ENCODE measurements at places on chromosomes 4 and X. TPM values are rescaled to one million over a fixed set of nuclear protein-coding genes. Genes with fewer than 3 reads are reported as not detected.

Gene ARHGAP6
- 0.14 TPM for total RNA-seq

Gene ANKRD50
- total RNA-seq = 0.71 TPM

Gene PHOX2B
- total RNA-seq = not detected

Gene CWH43
- not detected for total RNA-seq

DNA sequence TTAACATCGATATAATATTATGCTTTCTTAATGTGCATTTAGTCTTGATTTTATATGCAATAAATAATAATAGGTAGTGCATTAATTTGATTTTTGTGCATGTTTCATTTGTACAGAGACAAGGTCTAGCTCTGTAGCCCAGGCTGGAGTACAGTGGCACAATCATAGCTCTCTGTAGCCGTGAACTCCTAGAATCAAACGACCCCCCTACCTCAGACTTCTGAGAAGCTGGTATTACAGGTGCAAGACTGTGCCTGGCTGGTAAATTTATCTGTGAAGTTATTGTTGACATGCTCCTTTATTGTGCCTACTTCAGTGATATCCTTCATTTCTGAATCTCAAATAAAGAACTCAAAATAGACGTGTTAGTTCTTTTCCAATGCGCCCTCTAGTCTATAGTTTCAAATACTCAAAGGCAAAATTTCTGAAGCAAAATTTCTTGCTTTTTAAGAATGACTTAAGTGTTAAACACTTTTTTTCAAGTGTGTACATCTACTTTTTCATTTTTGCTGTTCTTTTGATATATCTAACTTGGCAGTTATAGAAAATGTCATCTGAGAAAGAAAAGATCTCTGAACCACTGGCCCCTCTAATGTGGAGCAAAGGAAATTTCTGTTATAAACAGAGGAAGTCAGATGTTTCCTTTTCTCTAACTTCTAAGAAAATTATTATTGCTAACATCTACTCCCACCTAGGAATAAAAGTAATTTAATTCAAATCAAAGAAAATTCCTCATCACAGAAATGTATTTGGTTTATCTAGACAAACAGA lies 28.3 kb upstream of the GUCY1A1 start:
- H3K4me1 ChIP-seq = peaks cover 11% of the 10 kb centered on the region
- H3K4me3 ChIP-seq = no peak overlapping the region
- DNase-seq = no peak

DNA sequence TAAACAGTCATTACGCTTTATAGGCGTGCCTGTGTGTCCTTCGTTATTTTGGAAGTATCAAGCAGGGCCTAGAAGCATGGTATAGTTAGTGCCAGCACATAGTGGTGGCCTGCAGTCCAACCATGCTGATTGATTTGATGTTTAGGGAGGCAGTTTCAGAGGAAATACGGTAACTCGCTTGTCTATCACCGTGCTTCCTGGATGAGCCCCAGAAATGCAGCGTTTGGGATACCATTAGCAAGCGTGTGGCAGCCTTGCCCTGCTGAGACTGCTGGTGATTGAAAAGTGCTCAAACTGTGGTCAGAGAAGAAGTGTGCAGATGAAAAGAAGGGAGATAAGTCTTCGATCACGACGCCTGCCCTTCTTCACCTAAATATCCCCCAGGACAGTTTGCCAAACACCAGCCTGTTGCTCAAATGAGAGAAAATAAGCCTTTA lies 158.4 kb downstream of the CHIC2 start:
- peak overlapping the region; percentile 60 for H3K4me3 ChIP-seq
- DNase-seq = no peak
- H3K36me3 ChIP-seq = no peaks in the 10 kb centered on the region
- peaks cover 31% of the 10 kb centered on the region for H3K27me3 ChIP-seq
- peaks cover 12% of the 10 kb centered on the region for H3K4me1 ChIP-seq

DNA sequence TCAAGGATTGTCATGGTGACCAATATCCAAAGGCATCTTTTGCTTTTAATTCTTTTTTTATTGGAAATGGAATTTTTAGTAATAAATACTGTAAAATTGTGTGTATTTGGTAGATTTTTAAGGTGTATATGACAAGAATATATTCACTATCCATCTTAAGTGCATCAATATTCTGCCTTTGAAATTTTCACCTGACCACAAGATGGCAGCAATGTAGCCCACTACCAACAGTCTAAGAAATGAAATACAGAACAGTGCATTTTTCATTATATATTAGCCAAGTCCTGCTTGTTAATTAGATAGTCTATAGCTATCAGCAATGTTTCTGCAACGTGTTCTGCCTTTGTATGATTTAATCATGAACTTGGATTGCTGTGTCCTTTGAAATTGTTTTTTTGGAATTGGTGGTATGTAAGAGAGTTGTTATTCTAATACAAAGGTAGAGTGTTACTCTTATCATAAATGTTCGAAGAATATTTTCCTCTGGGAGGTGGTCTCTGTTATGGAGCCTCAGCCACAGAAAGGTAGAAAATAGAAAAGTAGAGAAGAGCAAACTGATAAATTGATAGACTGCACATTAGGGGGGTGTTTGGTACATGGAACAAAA lies 38.2 kb downstream of the HPGDS start:
- H3K27me3 ChIP-seq = no peaks in the 10 kb centered on the region
- no peak overlapping the region for H3K27ac ChIP-seq
- no peak overlapping the region for H3K4me3 ChIP-seq
- no peaks in the 10 kb centered on the region for H3K36me3 ChIP-seq

DNA sequence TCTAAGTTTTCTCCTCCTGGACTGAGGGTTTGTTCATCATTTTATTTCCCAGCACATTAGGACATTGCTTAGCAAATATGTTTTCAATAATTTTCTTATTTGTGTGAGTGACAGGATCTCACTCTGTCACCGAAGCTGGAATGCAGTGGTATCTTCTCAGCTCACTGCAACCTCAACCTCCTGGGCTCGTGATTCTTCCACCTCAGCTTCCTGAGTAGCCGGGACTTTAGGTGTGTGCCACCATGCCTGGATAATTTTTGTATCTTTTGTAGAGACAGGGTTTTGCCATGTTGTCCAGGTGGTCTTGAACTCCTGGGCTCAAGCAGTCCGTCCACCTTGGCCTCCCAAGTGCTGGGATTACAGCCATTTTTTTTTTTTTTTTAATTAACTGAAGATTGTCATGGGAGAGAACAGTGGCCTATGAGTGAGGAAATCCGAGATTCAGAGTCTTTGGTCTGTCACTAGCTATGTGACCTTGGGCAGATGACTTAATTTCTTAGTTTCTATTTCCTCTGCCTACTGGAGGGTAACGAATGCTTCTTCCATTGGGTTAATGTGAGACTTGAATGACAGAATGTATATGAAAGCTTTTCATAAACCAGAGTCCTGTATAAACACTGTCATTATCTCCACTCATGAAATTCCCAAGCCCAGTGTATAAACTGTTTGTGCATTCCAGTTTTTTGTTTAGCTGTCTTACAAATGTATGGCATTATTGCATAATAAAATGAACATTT lies 23.9 kb downstream of the MOB1B start:
- DNase-seq = no peak
- H3K4me1 ChIP-seq = peaks cover 25% of the 10 kb centered on the region
- peak overlapping the region; percentile 44 for H3K4me3 ChIP-seq
- H3K27me3 ChIP-seq = no peaks in the 10 kb centered on the region
- peak overlapping the region; percentile 78 for H3K27ac ChIP-seq

- peaks cover 10% of the 10 kb centered on the region for H3K27me3 ChIP-seq
- no peak for DNase-seq
- H3K4me3 ChIP-seq = peak overlapping the region; percentile 4
- H3K4me1 ChIP-seq = peaks cover 10% of the 10 kb centered on the region
- H3K36me3 ChIP-seq = no peaks in the 10 kb centered on the region
Observed at GRCh38 chrX:24646006-24646405, 1.1 kb downstream of the PCYT1B start.

DNA sequence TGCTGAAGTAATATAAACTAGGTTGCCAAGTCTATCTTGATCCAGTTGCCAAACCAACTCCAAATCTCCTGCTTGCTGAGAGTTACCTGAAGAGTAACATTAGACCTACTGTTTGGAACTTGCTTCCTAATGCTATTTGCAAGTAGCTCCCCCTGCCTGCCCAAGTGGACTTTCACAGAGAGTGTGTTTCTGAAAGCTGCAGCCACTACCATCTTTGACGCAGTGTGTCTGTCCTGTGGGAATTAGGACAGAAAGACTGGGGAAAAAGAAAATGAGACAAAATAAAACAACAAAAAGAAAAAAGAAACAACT lies 195.0 kb upstream of the HS3ST1 start:
- no peak overlapping the region for H3K4me3 ChIP-seq
- H3K27me3 ChIP-seq = no peaks in the 10 kb centered on the region
- DNase-seq = no peak
- no peaks in the 10 kb centered on the region for H3K4me1 ChIP-seq

DNA sequence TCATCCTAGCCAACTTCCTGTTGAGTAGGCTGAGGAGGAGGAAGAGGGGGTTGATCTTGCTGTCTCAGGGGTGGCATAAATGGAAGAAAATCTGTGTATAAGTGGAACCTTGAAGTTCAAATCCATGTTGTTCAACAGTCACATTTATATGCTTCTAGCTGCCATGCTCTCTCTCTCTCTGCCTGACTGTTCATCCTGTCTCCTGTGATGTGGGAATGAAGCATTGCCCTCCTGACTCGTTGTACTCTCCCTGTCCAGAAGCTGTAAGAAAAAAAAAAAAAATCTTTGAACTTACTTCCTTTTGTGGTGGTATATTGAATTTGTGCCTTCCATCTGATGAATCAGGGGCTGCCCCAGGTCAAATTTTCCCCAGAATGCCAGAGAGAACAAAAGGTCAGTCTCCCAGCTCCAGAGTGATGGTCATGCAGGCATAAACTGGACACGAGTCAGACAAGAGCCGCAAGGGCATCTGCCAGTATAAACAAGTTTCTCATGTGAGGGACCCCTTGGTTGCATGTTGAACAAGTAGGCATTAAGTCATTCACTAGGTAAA lies 257.0 kb downstream of the IDS start:
- H3K27ac ChIP-seq = no peak overlapping the region
- peaks cover 17% of the 10 kb centered on the region for H3K27me3 ChIP-seq
- no peaks in the 10 kb centered on the region for H3K4me1 ChIP-seq
- no peak for DNase-seq

DNA sequence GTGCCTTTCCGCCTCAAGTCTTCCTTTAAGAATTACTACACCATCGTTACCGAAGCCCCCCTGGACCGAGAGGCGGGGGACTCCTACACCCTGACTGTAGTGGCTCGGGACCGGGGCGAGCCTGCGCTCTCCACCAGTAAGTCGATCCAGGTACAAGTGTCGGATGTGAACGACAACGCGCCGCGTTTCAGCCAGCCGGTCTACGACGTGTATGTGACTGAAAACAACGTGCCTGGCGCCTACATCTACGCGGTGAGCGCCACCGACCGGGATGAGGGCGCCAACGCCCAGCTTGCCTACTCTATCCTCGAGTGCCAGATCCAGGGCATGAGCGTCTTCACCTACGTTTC lies 2.2 kb downstream of the PCDH10 start:
- no peak overlapping the region for H3K27ac ChIP-seq
- no peak for DNase-seq
- peaks cover 41% of the 10 kb centered on the region for H3K27me3 ChIP-seq
- H3K36me3 ChIP-seq = peaks cover 28% of the 10 kb centered on the region
- no peak overlapping the region for H3K4me3 ChIP-seq

- DNase-seq = no peak
- no peak overlapping the region for H3K27ac ChIP-seq
- no peaks in the 10 kb centered on the region for H3K36me3 ChIP-seq
- no peaks in the 10 kb centered on the region for H3K4me1 ChIP-seq
Observed at GRCh38 chrX:37677765-37678164, 7.8 kb upstream of the XK start.

GRCh38 chr4:3266076-3266475 lies 17.1 kb downstream of the MSANTD1 start:
- H3K36me3 ChIP-seq = no peaks in the 10 kb centered on the region
- no peak for DNase-seq
- no peak overlapping the region for H3K4me3 ChIP-seq

DNA sequence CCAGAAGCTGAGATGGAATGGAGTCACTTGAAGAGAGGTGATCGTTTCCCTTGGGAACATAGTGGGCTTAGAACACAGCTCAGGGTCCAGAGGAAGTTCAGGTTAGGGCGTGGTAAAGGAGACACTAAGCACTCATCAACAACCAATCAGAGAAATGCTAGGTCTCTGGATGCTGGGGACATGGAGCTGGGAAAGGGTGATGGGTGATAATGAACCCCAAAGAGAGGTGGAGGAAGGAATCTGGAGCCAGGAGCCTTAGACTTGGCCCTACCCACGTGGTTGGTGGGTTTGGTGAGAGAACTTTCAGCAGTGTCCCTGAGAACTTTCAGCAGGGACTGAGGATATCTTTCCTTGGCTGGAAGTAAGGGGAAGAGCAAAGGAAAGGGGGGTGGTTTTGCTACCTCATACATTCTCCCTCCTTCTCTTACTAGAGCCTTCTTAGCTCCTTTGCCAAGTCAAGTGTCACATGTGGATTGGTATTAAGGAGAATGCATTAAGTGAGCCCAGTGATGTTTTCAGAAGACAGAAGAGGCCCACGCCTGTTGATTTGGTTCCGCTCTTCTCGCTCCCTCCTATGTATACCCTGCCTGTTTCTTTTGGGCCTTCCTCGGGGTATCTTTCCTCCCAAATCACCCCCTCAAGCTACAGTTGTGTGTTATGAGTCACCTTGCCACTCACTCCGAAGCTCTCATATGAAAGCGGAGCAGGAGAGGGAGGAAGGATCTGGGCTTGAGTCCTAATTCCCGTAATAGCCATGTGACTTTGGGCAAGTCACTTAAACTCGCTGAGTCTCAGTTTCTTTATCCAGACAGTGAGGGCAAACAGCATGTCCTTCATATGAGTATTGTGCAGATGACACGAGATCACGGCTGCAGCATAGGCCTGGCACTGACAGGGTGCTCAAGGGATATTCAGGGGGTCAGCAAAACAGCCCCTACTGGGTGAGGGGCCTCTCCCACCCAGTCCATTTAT lies 63.1 kb downstream of the TSC22D3 start:
- H3K27me3 ChIP-seq = no peaks in the 10 kb centered on the region
- H3K4me3 ChIP-seq = no peak overlapping the region
- no peak for DNase-seq
- H3K27ac ChIP-seq = peak overlapping the region; percentile 92
- peaks cover 35% of the 10 kb centered on the region for H3K4me1 ChIP-seq

GRCh38 chr4:161892951-161893350 lies 270.8 kb downstream of the FSTL5 start:
- DNase-seq = no peak
- no peak overlapping the region for H3K4me3 ChIP-seq
- no peaks in the 10 kb centered on the region for H3K27me3 ChIP-seq

GRCh38 chrX:39144956-39145355 lies 343.7 kb downstream of the MID1IP1 start:
- H3K36me3 ChIP-seq = no peaks in the 10 kb centered on the region
- H3K27me3 ChIP-seq = peaks cover 6% of the 10 kb centered on the region
- no peak for DNase-seq
- no peak overlapping the region for H3K27ac ChIP-seq

Measured in natural killer cell treated with Interleukin-12 subunit alpha and Interleukin-12 subunit beta and Interleukin-15 and Interleukin-18, amount 100 ng/mL, for 72 hours (primary cell).